ENCODE measurements at places on chromosomes 7 and 10. TPM values are rescaled to one million over a fixed set of nuclear protein-coding genes. Genes with fewer than 3 reads are reported as not detected.

The GET4 gene
- total RNA-seq, result 96.4 TPM

DNA sequence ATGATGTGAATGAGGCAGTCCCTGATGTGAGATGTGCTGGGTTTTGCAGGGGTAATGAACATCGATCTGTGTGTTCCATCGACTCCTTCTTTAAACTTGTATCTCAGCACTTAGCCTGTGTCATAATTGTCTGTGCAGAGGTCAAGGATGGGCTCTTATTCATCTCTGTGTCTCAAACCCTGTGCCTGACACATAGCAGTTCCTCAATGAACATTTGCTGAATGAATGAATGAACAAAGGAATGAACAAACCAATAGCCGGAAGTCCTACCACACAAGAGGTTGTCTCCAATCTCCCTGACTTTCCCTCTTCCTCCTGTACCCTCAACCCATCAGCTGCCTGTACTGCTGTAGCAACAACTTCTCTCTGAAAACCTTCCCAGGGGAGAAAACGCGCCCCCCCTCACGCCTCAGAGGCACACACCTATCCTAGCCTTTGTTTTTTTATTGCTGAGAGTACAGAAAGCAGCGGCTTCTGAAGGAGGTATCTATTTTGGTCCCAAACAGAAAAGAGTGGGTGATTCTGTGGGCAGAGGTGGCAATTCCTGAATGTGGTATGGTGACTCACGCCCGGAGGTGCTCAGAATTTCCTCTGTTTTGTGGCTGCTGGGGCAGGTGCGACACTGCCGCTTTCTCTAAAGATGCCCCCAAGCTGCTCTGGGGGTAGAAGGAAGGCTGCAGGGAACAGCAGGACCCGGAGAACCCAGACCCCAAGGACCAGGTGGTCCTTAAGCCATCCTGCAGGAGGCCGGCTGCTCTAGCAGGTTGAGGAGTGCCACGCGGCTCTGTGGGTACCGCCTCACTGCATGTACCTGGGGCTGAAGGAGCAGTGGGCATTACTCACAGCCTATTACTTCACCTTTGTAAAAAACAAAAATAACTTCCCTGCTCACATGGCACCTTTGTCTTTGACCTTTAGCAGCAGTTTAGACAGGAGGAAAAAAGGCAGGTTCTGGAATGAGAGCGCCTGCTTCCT is 9.6 kb downstream of the IL2RA start:
- peak; percentile 58 for DNase-seq

GRCh38 chr7:29239638-29240037 is 45.1 kb downstream of the CHN2 start:
- no peak for DNase-seq

- no peak for DNase-seq
These were observed 143.1 kb upstream of the CDCA7L start for GRCh38 chr7:22088827-22089226.

- no peak for DNase-seq
These were observed 77.3 kb downstream of the EMX2 start for GRCh38 chr10:117619707-117620405.

- DNase-seq, result no peak
These were observed 18.1 kb downstream of the VIPR2 start for GRCh38 chr7:159126311-159127260.

- no peak for DNase-seq
These were observed 23.9 kb downstream of the LRRC4 start for GRCh38 chr7:128007303-128007680.

- no peak for DNase-seq
These were observed at the start of gene SVIL for GRCh38 chr10:29634764-29635625. Gene SVIL (minus strand): TSS chr10:29634971. CDS start chr10:29555058, 79,913 bp downstream.

The TMUB1 gene
- total RNA-seq, result 44.5 TPM

The MSMB gene
- not detected for total RNA-seq

DNA sequence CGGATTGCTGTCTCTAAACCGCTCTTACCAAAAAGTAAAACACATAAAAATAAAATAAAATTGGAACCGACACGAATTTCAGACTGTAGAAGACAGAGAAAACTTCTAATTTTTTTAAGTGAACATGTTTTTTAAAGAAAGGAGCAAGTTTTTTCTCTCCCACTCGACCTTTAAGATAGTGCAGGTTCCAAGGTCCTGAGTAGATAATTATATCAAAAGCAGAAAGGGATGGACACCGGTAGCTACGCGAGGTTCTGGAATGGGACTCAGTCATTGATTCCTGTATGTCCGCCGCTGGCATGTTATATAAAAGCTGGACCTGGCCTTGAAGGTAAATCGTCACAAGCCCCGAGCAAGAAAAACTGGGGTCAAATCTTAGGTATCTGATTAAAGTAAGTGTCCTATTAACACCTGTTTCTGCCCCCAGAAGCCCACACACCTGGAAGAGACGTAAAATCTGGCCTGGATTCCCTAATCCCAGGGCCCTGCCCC is 462 bp upstream of the CISD1 start:
- no peak for DNase-seq

GRCh38 chr7:3558400-3558799 is 257.3 kb downstream of the SDK1 start:
- no peak for DNase-seq

The CALHM2 gene
- total RNA-seq, result 3.1 TPM

The ACTR3C gene
- 3.4 TPM for total RNA-seq

DNA sequence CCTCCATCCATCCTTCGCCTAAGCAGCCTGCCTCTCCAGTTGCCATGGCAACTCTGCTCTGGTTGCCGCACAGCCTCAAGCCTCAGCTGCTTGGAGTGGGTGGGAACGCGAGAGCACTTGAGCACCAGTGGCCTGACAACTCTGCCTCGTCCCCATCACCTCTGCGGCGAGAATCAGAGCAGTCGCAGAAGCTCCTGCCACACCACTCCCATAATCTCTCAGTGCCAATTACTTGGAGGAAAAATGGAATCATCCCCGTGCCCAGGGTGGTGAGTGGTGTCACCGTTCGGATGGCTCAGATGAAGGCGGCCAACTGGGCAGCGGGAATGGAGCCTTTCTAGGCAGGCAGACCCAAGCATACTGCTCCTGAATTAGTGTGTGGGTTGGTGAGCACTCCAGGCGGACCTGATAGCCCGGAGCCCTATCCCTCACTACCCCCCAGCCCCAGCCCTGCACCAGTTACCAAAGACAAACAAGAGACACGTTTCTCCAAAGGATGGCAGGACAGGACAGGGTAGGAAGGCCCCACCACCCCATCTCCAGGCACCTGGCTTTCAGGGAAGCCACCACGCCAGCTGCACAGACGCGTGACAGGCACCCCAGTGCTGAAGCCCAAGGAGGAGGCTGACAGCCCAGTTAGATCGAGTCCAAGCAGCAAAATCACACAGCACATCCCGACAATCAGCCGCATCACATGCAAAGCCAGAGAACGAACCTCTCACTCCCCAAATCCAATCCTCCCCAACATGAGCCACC is 335.4 kb downstream of the PTPRN2 start:
- DNase-seq, result no peak

The CH25H gene
- total RNA-seq, result 0.49 TPM

The HTR5A gene
- not detected for total RNA-seq

DNA sequence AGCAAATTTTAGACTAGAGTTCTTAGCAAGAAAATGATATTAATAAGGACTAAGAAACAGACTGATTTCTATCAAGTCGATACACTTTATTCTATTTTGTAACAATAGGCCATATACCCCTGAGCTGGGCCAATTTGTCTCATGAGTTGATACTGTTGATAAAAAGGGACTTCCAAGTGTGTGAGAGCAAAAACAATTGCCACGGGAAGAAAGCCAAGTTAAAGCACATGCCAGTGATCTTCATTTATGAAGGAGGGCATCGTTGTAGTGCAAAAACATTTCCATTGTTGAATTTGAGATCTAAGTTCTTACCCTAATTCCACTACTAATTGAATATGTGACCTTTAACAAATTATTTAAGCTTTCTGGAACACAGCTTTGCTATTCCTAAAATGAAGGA is 119.9 kb downstream of the CNOT4 start:
- no peak for DNase-seq

- DNase-seq, result no peak
These were observed 882 bp upstream of the LRRC61 start for GRCh38 chr7:150322114-150322832.

DNA sequence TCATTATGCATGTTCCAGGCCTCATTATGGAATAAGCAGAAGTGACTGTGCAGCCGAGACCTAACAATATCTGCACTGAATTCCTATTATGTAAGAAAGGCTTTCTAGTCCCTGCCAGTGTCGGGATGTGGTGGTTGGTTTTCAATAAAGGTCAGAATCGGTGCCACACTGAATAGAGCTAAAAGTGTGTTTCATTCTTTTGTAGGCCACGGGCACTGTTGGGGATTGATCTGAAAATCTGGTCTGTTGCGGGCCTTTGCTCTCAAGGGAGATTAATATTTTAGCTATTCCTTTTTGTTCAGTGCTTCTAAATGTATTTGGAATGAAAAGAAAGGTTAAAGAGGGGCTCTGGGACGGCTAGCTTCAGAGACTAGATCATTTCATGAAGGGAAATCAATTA is 559.4 kb upstream of the GALNT17 start:
- no peak for DNase-seq

The CYP3A4 gene
- total RNA-seq, result not detected

DNA sequence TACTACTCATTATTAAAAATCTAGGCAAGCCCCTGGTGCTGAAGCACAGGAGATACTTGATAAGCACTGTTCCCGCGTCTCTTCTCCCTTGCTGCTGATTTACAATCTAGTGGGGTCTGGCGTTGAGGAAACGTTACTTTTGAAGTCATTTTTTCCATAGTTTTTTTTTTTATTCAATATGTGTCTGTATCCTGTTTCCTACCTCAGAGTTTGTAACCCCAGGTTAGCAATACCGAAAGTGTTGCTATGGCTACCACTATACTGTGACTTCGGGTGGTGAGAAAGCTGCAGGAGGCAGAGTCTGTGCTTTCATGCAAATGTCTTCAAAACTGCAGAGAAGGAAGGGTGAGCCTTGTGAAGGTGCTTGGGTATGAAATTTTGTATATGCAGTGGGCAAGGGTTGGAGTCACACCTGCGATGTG is 458.8 kb upstream of the GHITM start:
- DNase-seq, result peak; percentile 15

DNA sequence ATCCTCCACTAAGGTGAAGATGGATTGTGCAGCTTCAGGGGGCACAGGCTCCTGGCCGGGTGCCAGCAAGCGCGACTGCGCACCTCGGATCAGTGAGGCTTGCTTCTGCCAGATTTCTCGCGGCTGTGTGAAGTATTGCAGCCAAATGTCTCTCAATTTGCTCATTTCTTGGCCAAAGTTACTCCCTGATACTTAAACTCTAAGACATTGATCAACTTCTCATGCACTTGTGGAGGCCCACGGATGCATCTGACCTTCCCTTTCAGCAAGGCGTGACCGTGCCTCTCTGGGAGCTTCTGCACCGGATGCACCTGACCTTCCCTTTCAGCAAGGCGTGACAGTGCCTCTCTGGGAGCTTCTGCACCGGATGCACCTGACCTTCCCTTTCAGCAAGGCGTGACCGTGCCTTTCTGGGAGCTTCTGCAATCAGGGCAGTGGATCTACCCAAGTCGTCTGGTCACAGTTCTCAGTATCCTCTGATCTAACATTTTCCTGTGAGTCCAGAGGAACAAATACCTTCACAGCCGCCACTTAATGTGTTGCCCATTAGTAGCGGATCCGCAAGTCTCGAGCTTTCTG is 248.3 kb downstream of the ADARB2 start:
- no peak for DNase-seq

The ZNF425 gene
- total RNA-seq, result 0.39 TPM

The FBXO24 gene
- 0.66 TPM for total RNA-seq

The CHST3 gene
- not detected for total RNA-seq

DNA sequence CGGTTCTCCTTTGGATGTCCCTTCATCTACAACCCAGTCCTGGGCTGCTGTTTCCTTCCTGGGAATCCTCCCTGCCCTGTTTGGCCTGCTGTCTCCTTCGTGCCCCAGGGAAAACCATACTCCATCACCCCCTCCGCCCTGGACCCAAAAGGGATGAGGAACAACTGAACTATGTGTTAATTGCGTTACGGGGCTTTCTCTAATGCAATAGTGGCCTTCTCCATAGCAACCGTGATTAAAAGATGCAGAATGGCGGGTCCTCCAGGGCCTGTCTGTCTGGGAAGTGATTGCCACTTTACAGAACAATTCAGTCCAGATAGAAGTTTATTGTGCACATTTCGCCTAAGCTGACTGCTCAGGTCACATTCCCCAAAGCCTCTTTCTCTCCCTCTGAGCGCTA is 112.0 kb upstream of the FGFR2 start:
- no peak for DNase-seq

- DNase-seq, result no peak
These were observed 9.3 kb downstream of the KCNIP2 start for GRCh38 chr10:101834341-101834740.

DNA sequence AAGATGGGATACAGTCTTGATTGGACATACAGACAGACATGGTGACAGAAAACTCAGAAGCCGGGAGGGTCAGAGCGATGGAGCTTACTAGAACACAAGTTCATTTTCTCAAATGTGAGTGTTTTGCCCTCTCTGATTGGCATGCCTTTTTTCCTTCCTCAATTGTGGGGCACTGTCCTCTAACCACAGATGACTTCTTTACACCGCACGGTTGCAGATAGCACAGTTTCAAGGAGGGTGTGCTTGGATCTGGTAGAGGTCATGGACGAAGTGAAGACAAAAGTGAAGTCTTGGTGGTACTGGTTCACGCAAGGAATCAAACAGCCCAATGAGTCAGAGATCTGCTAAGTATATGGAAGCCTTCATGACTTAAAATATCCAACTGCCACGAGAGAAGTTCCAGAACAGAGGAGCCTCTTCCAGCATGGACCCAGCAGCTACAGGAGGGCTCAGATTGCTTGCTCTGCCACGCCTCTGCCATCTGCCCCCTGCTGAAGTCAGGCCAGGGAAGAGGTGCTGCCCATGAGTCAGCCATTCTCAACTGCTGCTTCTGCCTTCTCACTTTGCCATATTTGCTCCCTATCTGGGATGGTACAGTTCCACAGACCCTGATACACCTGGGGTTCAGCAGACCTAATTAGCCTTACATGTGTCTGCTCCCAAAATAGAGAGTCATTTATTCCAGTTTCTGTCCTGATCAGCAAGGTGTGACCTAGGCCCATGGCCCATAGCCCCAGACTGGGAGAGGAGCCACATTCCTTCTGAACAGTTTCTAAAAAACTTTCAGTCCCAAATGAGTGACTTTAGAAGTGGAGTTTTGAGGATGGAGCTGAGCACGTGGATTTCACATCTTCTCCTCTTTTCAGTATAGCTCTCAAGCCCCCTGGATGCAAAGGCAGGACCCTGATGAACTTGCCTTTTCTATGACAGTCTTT is 413.8 kb downstream of the KCNMA1 start:
- peak; percentile 3 for DNase-seq

GRCh38 chr10:16612115-16612980 is 90.7 kb upstream of the C1QL3 start:
- DNase-seq, result peak; percentile 25

- peak; percentile 17 for DNase-seq
These were observed 28.7 kb upstream of the PDCD4 start for GRCh38 chr10:110843031-110843430.

The CCDC172 gene
- not detected for total RNA-seq

- DNase-seq, result no peak
These were observed 83.9 kb downstream of the TCF7L2 start for GRCh38 chr10:113033991-113034390.

The ZDHHC4 gene
- total RNA-seq, result 32.1 TPM

The DEPP1 gene
- not detected for total RNA-seq

The FGL2 gene
- 1.5 TPM for total RNA-seq
